Stimulated activated CD8-positive, alpha-beta memory T cell treated with anti-CD3 and anti-CD28 coated beads, Interleukin-2, amount 100 ng/mL, for 1 hour (primary cell): ENCODE measurements at places on chromosomes 2 and 18.

DNA sequence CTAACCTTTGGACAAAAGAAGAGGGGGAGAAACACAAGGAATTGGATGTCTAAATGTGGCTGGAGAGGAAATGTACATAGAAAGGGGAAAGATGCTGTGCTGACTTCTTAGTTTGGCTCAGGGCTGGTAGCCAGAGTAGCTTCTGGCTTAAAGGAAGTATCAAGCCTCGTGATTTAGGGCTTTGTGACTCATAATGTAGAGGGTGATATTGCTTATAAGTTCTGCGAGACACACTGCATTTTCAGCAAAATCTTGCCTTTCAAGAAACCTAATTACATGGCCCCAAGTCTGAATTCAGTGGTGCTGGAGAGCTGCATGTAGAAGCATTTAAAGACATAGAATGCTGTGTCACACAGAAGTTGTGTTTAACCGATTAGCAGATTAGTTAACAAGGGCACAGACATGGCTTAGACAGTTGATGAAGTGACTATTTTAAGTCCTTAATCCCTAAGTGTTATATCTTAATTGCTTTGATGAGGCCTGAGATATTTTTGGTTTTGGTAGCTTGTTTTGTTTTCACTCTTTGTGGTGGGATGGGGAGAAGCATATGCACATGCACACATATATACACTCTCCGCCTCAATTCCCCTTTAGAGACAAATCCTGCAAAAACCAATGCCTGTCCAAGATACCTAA, 66.4 kb downstream of the EPAS1 start:
- DNase-seq, result no peak

- DNase-seq, result no peak
Observed at GRCh38 chr2:181955010-181955409, 30.6 kb upstream of the PPP1R1C start.

DNA sequence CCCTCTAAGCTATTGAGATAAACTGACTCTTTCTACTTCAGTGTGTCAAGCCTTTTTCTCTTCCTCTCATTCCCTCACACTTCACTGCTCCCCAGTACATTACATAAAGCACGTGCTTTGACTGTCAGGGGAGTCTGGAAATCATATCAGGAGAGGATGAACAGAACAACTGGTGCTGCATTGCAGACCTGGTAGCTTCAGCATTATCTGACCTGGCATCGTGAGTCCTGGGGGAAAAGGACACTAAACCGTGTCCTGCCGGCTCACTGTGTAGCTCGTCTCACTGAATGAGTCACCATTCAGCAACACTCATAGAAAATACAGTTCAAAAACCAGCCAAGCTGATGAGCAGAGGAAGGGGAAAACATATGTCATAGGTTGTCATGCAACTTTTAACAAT, 108.5 kb upstream of the UNC80 start:
- DNase-seq, result no peak

- DNase-seq, result no peak
Observed at GRCh38 chr2:9215680-9216079, 9.1 kb downstream of the ASAP2 start.

DNA sequence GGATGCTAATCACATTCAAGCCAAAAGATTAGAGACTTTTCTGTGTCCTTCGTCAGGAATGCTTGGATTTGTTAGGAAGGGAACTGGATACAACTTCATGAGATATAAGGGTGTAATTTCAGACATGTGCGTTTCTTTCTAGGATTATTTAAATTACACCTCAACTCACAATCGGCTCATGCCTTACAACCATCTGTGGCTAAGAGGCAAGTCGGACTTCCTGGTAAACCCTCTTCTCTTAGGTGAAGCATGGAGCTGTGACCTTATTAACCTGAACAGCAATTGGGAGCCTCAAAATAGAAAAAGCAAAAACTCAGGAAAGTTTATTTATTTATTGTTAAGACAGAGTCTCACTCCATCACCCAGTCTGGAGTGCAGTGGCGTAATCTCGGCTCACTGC, 61.8 kb downstream of the SEMA4F start:
- DNase-seq, result no peak
